Fibroblast of skin of left biceps (primary cell): ENCODE measurements at places on chromosomes 5 and 9.

GRCh38 chr9:8384091-8384490 is 584.5 kb upstream of the DMAC1 start:
- DNase-seq, result peak; percentile 88

GRCh38 chr5:172766287-172767108 is 4.5 kb downstream of the DUSP1 start:
- DNase-seq, result no peak

- DNase-seq, result no peak
Observed at GRCh38 chr9:120914953-120915352, 11.6 kb downstream of the TRAF1 start.

DNA sequence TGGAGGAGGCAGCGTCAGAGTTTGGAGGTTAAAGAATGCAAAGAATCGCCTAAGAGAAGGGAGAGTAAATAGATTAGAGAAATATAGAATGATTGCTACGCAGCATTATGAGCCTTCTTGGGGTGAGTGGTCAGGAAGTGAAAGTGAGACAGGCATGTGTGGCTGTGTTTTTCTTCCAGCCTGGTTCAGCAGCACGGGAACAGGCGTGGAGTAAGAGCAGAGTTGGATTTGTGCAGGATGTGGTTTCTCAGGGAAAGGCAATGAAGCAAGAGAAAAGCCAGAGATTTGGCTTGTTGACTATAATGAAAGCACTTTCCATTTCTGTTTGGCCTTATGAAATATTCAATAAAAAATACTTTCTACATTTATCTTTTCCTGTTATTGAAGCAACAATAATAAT is 34.3 kb upstream of the FRMD3 start:
- no peak for DNase-seq

- no peak for DNase-seq
Observed at GRCh38 chr5:99061299-99061698, 132.5 kb upstream of the CHD1 start.

GRCh38 chr5:54537725-54538124 is 20.2 kb downstream of the SNX18 start:
- DNase-seq, result no peak

DNA sequence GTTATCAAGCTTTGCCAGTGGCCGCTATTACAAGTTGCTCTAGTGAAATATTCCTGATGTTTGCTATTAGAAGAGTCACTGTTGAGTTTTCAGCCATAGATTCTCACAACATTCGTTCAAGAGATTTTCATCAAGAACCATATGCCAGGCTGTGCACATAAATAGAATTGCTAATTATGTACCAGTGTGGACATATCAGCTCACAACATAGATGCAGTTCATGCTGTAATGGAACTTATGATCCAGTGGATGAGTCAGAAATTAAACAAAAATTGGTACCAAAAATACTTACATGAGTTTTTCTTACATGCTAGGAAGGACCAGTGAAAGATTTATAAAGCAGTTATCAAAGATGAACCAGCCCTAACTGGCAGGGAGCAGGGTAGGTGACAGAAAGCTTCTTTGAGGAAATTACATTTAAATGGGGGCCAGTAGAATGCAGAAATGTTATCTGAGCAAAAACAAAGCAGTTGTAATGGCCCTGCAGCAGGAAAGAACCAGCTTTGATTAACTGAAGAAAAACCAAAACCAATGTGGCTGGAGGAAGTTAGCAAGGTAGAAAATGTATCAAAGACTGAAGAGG is 404.2 kb downstream of the DNAH5 start:
- DNase-seq, result no peak

GRCh38 chr9:79447762-79448161 is 124.0 kb upstream of the TLE4 start:
- DNase-seq, result no peak

DNA sequence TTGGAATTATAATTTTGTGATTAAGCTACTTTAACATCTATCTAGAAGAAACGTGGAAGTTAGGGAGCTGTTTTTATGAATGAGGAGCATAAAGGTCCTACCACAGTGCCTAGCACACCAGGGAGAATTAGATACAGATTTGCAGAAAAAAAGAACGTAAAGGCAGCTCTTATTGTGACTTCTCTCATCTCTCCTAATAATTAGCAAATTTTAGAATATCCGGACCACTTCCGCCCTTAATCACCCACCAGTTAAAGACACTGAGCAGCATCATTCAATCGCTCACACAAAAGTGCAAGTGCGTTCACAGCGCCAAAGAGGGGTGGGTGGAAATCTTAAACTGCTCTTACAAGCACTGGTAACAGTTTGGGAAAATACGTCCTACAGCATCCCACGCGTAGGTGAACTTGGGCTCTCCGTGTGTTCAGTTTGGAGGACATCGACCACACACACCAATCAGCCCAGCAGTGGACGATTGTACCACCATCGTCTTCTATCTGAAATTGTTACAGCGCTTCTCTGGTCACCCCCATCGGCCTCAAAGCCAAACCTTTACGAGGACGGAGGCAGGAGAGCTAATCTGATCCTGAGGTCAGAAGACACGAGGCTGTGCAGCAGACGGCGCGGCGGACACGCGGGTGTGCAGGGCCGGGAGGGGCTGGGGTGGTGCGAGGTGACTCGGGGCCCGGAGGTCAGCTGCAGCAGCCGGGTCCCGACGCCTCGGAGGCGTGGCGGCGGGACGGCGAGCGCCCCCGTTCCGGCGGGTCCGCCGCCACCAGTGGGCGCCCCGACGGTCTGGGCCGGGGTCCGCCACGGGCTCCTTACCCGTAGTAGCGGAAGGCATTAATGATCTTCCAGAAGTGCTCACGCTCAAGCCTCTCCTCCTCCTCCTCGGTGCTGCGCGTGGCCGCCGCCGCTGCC is 646 bp downstream of the CARNMT1 start:
- no peak for DNase-seq

- peak; percentile 40 for DNase-seq
Observed at GRCh38 chr5:36374266-36374862, 72.7 kb upstream of the RANBP3L start.

DNA sequence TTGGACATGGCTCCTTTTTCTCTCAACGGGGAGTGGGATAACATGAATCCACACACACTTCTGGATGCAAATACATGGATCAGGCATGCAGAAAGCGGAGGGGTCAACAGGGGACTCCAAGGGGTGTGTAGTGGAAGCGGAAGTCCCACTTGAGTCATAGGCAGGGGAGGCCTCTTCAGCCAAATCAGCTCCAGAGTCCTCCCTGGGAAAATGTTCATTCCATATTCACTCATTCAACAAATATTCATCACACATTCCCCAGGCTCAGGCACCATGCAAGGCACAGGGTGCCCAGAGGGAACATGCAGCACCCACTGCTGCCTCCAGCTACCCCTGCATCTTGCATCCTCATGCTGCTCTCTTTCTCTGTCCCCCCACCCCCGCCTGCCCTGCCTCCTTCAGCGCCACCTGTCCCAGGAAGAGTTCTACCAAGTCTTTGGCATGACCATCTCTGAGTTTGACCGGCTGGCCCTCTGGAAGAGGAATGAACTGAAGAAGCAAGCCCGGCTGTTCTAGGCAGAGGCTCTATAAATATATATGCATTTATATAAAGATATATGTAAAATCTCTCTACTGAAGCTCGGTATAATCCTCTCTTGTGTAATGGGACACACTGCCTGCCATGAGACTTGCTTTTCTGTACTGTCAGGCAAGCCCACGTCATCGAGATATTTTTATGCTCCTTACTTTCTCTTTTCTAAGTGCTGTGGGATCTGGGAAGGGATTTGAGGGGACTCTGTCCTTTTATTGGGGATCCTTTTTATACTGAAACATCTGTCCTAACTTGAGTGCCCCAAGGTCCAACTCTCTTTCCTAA is 13.6 kb upstream of the AFAP1L1 start:
- peak; percentile 26 for DNase-seq

GRCh38 chr5:179624841-179625271 is 1.4 kb upstream of the HNRNPH1 start:
- no peak for DNase-seq

DNA sequence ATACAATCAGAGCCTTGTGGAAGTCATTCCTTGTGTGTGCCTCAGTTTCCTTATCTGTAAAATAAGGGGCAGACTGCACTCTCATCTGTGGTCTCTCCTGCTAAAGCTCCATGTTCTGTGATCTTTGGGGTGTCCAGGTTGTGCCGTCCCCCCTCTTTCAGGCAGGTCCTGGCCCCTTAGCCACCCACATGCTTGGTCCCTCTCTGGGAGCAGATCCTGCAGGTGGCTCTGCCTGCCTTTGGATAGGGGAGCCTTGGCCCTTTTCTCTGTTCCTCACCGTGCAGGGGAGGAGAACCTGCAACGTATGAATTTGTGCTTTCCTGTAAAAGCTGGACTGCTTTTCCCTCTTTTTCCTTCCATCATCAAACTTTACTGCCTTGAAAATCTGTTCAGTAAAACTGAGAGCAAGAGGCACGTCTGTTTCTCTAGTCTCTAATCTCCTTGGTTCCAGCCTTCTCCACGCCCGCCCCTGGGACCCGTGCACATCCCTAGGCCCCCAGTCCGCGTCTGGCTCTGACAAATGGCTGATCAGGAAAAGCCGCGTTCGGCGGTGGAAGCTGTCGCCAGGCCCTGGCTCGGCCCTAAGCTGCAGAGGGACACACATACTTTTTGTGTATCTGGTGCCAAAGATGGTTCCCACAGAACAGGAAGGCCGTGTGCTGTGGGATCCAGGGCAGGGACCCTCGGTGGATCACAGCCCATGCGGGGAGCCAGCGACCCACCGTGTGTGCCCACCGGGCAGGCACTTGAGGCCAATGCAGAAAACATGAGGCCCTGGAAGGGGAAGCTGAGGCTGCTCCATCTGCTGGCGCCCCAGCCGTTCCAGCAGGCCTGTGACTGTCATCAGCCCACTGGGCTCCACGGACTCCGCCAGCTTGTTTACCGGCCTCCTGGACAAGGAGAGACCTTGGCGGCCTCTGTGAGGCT is 43.4 kb upstream of the COL5A1 start:
- no peak for DNase-seq

DNA sequence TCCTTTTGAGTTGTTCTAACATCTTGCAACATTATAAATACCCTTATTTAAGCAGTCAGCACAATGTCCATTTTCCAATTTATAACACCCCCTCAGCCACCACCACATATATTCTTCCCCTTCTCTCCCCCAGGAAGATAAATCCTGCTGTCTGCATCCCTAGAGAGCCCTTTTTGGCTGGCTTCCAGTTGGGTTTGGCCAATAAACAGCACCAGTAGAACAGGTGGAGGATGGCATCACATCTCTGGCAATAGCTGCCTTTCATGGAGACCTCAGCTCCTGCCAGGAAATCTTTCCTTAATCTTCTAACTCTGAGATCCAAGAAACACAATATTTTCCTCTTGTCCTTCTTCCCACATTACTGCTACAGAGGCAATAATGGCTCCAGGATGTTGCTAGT is 53.7 kb downstream of the TRIM36 start:
- DNase-seq, result no peak

DNA sequence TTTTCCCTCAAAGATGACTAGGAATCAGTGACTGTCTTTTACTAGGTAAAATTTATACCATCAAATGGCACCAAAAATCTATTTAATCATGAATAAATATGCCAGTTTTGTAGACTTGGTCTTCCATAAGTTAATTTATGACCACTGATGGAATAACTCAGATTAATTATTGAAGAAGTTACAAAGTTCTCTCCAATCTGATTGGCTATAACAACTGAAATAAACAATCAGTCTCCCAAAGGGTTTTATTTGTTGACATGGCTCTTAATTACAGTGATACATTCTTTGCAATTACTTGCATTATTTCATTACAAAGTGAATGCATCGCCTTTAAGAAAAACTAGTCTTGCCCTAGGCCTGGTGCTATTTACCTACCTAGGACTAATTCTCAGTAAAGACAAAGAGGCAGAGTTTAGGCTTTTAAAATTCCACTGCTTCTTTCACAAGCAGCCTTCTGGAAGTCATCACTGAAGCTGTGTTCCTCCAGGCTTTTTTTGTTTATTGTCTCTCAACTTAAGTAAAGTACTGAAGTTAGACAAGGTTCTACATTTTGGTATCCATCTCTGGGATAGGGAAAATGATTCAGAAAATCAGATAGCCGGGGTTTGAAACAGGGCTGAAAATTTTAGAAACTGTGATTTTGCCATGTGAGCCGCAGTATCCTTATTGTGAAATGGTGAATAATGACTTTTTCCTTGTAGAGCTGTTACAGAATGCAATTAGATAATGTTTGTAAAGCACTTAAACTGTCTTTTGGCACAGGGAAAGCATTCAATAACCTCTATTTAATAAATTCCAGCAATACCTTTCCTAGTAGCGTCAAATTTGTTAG is 2.5 kb downstream of the STOM start:
- DNase-seq, result no peak
